ENCODE measurements at places on chromosomes 5 and 9.

GRCh38 chr9:4600368-4600767 lies 61.7 kb upstream of the PLPP6 start:
- DNase-seq, result no peak

- no peak for DNase-seq
Observed at GRCh38 chr5:123094919-123095797, 6.1 kb downstream of the PRDM6 start.

DNA sequence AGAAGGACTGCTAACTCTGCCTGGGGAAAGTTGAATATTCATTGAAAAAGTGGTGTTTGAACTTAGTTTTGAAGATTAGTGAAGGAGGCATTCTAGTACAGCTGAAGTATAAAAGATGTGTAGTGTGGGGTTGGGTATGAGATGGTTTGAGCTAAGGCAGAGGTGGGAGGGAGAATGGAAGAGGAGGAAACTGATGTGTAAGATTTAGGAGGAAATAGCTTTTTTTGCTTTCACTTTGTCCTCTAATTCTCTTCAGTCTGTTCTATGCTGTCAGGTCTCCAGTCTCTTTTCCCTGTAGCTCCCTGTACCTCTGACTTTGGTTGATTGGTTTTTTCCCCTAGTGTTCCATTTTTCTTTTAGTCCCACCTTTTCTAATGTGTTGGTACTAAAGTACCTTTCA lies 9.0 kb downstream of the CREBRF start:
- DNase-seq, result no peak

DNA sequence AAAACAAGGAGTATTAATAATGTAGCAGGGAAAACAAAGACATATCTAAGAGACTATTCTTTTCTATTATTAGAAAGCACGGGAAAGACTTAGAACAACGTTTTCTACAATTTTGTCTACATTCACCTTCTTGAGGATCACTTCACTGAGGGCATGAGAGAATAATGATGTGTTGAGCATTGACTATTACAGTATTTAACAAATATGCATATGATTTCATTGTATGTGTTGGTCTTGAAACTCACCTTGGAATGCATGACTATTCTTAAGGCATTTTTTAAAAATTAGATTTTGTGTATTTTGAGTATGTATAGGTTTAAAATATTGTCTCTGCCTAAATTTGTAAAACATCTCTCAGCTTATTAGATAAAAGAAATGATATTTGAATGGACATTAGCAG lies 1.2 kb downstream of the FSD1L start:
- DNase-seq, result no peak

GRCh38 chr5:172837640-172838039 lies 3.6 kb downstream of the ERGIC1 start:
- no peak for DNase-seq

- no peak for DNase-seq
Observed at GRCh38 chr5:32572778-32573480, 12.4 kb upstream of the SUB1 start.

DNA sequence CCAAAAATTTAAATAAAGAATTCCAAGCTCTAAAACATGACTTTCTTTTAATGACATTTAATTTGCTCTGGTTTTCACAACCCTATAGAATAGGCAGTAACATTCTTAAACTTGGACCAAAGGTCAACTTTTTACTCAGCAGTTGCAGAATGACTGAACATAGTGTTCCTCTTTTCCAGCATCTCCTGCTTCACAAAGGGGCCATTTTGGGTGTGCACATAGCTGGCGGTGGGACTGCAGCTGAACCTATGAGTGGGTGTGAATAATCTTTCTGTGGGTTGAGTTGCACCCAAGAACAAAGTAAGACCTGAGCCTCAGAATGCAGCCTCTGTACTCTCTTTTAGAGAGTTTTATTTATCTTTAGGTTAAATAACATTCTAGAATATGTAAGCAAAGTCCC lies 96.9 kb upstream of the HAPLN1 start:
- DNase-seq, result no peak

- DNase-seq, result peak; percentile 90
Observed at GRCh38 chr5:124661317-124662141, 84.9 kb downstream of the ZNF608 start.

GRCh38 chr5:105695941-105696340 lies 1974.8 kb downstream of the EFNA5 start:
- DNase-seq, result no peak

GRCh38 chr5:124642151-124642550 lies 104.3 kb downstream of the ZNF608 start:
- peak; percentile 11 for DNase-seq

GRCh38 chr5:135883026-135883425 lies 12.6 kb downstream of the IL9 start:
- no peak for DNase-seq

DNA sequence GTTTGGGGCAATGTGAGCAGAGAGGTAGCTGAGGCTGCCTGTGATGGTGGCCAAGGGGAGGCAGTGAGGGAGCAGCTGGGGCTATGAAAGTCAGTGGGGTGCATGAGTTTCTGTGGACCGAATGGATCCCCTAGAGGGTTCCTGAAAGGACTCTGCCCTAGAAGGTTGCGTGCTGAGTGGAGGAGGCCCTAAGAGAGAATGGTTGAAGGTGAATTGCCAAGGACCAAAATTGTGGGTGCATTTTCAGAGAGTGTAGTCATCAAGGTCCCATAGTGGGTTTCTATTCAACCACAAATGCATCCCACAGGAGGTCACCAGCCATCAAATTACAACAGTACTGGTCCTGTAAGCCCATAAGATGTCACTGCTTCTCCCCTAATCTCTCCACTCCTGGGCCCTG lies 298.3 kb downstream of the CDK5RAP2 start:
- DNase-seq, result no peak

- DNase-seq, result no peak
Observed at GRCh38 chr5:132195727-132196126, 31.9 kb downstream of the P4HA2 start.

DNA sequence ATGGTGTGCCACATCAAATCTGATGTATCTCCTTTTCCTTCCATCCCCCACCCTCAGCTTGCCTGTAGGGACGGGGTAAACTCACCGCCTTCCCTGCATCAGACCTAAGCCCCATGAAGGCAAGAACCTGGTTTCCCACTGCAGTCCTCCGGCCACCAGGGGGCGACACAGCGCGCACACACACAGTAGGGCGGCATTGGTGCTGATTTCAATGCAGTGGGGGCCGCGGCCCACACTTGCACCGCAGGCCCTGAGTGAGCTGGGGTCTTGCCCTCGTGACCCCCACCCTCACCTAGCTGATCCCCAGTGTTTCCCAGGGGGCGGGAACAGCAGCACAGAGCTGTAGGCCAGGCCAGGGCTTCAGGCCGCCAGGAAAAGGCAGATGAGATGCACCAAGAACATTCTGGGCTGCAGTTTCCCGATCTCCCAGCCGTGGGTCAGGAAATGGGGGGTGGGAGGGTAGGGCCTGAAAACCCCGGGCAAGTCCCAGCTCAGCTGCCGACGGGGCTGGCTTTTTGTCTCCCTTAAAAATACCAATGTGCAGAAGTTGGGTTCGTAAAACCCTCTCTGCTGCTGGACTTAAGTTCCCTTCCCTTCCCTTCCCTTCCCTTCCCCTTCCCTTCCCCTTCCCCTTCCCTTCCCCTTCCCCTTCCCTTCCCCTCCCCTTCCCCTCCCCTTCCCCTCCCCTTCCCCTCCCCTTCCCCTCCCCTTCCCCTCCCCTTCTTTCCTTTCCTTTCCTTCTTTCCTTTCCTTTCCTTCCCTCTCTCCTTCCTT lies 19.5 kb downstream of the FAM163B start:
- DNase-seq, result no peak

- no peak for DNase-seq
Observed at GRCh38 chr5:55855509-55855908, 4.4 kb downstream of the IL31RA start.

DNA sequence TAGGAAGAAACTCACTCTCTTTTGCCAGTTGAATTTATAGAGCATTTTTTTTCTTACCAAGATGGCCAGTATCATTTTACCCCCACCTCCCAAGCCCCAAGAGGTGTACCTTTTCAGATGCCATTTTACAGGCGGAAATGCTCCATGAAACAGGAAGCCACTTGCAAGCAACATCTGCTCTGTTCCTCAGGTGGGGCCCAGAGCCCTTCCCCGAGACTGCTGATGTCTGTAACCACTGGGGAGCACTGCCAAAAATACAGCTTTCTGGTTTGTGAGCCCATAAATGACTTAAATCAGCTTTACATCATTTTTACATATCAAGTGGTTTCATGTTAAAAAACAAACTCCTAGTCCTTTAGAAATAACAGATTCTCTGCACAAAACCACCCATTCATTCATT lies 42.9 kb upstream of the GARNL3 start:
- no peak for DNase-seq

GRCh38 chr9:27367175-27367798 lies 70.3 kb upstream of the EQTN start:
- no peak for DNase-seq

GRCh38 chr9:15524845-15525455 lies 14.2 kb upstream of the PSIP1 start:
- no peak for DNase-seq

DNA sequence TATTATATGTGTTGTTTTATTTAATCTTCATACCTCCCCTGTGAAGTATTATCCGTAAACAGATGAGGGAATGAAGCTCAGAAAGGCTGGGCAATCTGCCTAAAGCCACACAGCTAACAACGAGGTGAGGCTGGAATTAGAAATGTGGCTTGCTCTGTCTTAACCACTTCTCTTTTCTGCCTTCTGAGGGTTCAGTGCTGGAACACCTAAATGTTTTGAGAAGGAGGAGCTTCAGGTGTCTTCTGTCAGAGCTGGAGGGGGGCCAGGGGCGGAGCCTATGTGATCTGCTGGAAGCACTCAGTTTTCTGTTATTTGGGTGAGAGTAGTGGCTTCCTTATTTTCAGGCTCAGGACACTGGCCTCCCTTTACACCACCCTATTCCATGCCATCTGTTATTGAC lies 35.0 kb upstream of the ARAP3 start:
- no peak for DNase-seq

- DNase-seq, result no peak
Observed at GRCh38 chr5:14615365-14615764, 33.8 kb downstream of the OTULINL start.

GRCh38 chr9:11833056-11833455 lies 860.1 kb upstream of the TYRP1 start:
- no peak for DNase-seq
